ENCODE measurements at places on chromosomes 4 and X.
A peak's percentile ranks its signal among the peaks of the same experiment; 100 is the strongest.

DNA sequence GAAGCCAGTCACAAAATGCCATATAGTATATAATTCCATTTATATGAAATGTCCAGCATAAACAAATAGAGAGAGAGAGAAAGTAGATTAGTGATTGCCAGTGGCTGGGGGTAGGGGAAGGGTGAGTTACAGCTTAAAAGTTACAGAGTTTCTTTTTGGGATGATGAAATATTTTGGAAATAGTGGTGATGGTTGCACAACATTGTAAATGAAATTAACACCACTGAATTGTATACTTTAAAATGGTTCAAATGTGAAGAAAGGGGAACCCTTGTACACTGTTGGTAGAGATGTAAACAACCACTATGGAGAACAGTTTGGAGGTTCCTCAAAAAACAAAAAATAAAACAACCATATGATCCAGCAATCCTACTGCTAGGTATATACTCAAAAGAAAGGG, 131.2 kb upstream of the GPC4 start:
- no peak overlapping the region for H3K4me3 ChIP-seq
- DNase-seq: no peak
- no peaks in the 10 kb centered on the region for H3K27me3 ChIP-seq
- H3K4me1 ChIP-seq: no peaks in the 10 kb centered on the region

GRCh38 chr4:4474476-4474875, 67.4 kb downstream of the STX18 start:
- H3K27me3 ChIP-seq: no peaks in the 10 kb centered on the region
- peaks cover 8% of the 10 kb centered on the region for H3K4me1 ChIP-seq
- H3K36me3 ChIP-seq: peaks cover 20% of the 10 kb centered on the region
- no peak overlapping the region for H3K27ac ChIP-seq
- no peak overlapping the region for H3K4me3 ChIP-seq

- no peak overlapping the region for H3K27ac ChIP-seq
- peaks cover 8% of the 10 kb centered on the region for H3K36me3 ChIP-seq
Measured at GRCh38 chr4:127709456-127709855, 20.7 kb upstream of the SLC25A31 start.

DNA sequence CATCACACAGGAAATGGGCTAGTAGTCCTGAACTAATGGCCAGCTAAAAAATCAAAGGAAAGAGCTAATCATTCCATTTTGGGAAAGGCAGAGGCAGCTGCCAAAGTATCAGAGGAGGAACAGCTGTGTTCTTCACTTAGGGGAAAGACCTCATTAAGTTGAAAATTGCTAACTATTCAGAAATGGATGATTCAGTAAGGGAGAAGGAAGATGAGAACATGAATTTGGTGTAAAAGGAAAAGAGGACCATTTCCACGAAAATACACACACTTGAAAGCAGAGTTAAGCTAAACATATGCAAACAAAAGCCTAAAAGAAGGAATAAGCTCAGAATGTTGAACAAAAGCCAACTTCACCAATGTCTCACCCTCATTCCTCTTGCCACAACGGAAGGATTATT, 90.4 kb downstream of the PCDH19 start:
- no peak overlapping the region for H3K27ac ChIP-seq
- H3K4me3 ChIP-seq: no peak overlapping the region
- H3K4me1 ChIP-seq: no peaks in the 10 kb centered on the region
- no peaks in the 10 kb centered on the region for H3K36me3 ChIP-seq

GRCh38 chr4:36687681-36688080, 406.3 kb downstream of the DTHD1 start:
- H3K4me3 ChIP-seq: no peak overlapping the region
- DNase-seq: no peak
- no peaks in the 10 kb centered on the region for H3K36me3 ChIP-seq

- no peak overlapping the region for H3K4me3 ChIP-seq
- H3K4me1 ChIP-seq: no peaks in the 10 kb centered on the region
- H3K27ac ChIP-seq: no peak overlapping the region
- H3K36me3 ChIP-seq: no peaks in the 10 kb centered on the region
- no peaks in the 10 kb centered on the region for H3K27me3 ChIP-seq
- DNase-seq: peak; percentile 18
Measured at GRCh38 chr4:11769434-11769833, 340.7 kb upstream of the HS3ST1 start.

- no peak for DNase-seq
- H3K4me3 ChIP-seq: no peak overlapping the region
- no peaks in the 10 kb centered on the region for H3K27me3 ChIP-seq
- no peaks in the 10 kb centered on the region for H3K36me3 ChIP-seq
- no peaks in the 10 kb centered on the region for H3K4me1 ChIP-seq
- no peak overlapping the region for H3K27ac ChIP-seq
Measured at GRCh38 chr4:8836664-8837171, 34.9 kb downstream of the HMX1 start.

GRCh38 chr4:148954011-148954749, 512.0 kb upstream of the NR3C2 start:
- DNase-seq: no peak
- no peaks in the 10 kb centered on the region for H3K27me3 ChIP-seq
- no peak overlapping the region for H3K27ac ChIP-seq
- H3K36me3 ChIP-seq: no peaks in the 10 kb centered on the region
- no peaks in the 10 kb centered on the region for H3K4me1 ChIP-seq

- no peaks in the 10 kb centered on the region for H3K4me1 ChIP-seq
- H3K4me3 ChIP-seq: peak overlapping the region; percentile 81
- no peak for DNase-seq
- H3K27ac ChIP-seq: no peak overlapping the region
- H3K27me3 ChIP-seq: no peaks in the 10 kb centered on the region
Measured at GRCh38 chrX:119399772-119400101, 601 bp downstream of the SLC25A43 start.

DNA sequence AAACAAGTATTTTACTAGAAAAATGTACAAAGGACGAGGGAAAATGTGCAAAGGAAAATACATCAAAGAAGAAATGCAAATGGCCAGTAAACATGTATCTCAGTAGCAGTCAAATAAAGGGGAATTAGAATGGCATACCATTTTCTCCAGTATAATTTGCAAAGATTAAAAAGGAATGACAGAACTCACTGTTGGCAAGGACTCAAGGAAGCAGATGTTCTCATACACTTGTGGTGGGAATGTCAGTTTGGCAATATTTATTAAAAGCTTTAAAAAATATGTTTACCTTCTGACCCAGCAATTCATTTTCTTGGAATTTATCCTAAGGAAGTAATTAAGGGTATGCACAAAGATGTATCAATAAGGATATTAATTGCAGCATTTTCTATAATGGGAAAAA, 7.6 kb downstream of the CLCN5 start:
- H3K4me1 ChIP-seq: peaks cover 2% of the 10 kb centered on the region
- no peak overlapping the region for H3K27ac ChIP-seq
- H3K36me3 ChIP-seq: peaks cover 2% of the 10 kb centered on the region
- no peak overlapping the region for H3K4me3 ChIP-seq
- DNase-seq: no peak
- H3K27me3 ChIP-seq: no peaks in the 10 kb centered on the region
